Body of pancreas (tissue), 4 donors: ENCODE measurements at places on chromosomes 11 and 22. TPM values are rescaled to one million over a fixed set of nuclear protein-coding genes. Genes with fewer than 3 reads are reported as not detected.

KCNQ1OT1 gene
- total RNA-seq: 3.6 TPM

OVCH2 gene
- not detected for total RNA-seq

- H3K4me3 ChIP-seq: no peak overlapping the region
- no peaks in the 10 kb centered on the region for H3K36me3 ChIP-seq
- DNase-seq: no peak
- peaks cover 8% of the 10 kb centered on the region for H3K4me1 ChIP-seq
- no peaks in the 10 kb centered on the region for H3K27me3 ChIP-seq
- H3K27ac ChIP-seq: no peak overlapping the region
These were observed 122.6 kb downstream of the MICAL2 start for GRCh38 chr11:12232817-12233601.

DNA sequence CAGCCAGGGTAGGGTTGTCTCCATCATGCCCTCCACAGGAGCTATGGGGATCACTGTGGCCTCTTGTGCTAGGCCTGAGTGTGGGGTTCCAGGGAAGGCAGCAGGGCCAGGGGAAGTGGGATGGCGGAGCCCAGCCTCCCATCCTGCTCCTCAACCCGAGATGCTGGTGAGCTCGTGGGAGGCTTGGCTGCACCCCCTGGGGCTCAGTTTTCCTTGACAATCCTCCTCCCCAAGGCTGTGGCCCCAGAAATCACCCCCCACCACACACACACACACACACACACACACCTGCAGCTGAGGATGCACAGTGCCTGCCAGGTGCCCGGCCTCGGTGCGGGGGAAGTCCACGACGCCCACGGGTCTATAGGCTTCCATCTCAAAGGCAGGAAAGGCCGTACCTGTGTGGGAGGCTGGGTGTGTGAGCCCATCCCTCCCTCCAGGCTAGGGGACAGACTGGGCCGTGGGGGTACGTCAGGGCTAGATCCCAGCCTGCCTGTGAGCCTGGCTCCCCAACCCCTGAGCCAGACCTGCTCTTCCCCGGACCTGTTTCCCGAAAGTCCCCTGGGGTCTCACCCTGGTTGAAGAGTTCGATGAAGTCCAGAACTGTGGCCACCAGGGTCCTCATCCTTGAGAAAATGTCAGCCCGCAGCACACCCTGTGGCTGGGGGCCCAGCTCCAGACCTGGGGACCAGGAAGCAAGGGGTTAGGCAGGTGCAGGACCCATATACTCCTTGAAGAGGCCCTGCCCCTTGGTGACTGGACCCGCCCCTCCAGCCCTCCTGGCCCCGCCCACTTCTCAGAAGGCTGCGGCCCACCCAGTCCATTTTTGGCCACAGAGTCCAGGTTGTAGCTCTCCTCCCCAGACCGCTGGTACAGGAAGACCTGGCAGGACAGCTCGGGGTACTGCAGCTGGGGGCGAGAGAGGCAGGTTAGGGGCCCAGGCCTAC is 5.2 kb upstream of the TBX10 start:
- H3K36me3 ChIP-seq: no peaks in the 10 kb centered on the region
- H3K4me3 ChIP-seq: no peak overlapping the region
- DNase-seq: no peak
- no peaks in the 10 kb centered on the region for H3K27me3 ChIP-seq
- H3K4me1 ChIP-seq: peaks cover 56% of the 10 kb centered on the region

- no peaks in the 10 kb centered on the region for H3K36me3 ChIP-seq
- no peak overlapping the region for H3K4me3 ChIP-seq
- H3K4me1 ChIP-seq: no peaks in the 10 kb centered on the region
These were observed 164.0 kb upstream of the CTSC start for GRCh38 chr11:88501541-88501940.

DNA sequence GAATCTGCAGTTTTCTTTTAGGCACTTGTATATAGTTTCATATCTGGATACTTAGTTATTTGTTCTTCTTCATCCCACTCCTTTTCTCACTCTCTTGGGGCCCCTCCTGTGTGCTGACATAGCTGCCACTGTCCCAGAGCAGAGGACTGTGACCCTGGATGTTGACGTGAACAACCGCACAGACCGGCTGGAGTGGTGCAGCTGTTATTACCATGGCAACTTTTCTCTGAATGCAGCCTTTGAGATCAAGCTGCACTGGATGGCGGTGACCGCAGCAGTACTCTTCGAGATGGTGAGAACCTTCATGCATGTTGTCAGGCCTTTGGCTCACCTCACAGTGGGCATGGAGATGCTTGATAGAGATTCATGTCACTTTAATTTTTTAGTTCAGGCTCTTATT is 50.9 kb upstream of the YWHAH start:
- H3K4me1 ChIP-seq: no peaks in the 10 kb centered on the region
- no peak overlapping the region for H3K4me3 ChIP-seq
- H3K27me3 ChIP-seq: no peaks in the 10 kb centered on the region
- H3K27ac ChIP-seq: no peak overlapping the region

GRCh38 chr11:100830274-100830673 is 143.2 kb downstream of the ARHGAP42 start:
- H3K4me1 ChIP-seq: no peaks in the 10 kb centered on the region
- no peaks in the 10 kb centered on the region for H3K36me3 ChIP-seq
- H3K27me3 ChIP-seq: no peaks in the 10 kb centered on the region
- no peak overlapping the region for H3K4me3 ChIP-seq
